MV-4-11 (cell line): ENCODE measurements at places on chromosomes 11 and 22.

DNA sequence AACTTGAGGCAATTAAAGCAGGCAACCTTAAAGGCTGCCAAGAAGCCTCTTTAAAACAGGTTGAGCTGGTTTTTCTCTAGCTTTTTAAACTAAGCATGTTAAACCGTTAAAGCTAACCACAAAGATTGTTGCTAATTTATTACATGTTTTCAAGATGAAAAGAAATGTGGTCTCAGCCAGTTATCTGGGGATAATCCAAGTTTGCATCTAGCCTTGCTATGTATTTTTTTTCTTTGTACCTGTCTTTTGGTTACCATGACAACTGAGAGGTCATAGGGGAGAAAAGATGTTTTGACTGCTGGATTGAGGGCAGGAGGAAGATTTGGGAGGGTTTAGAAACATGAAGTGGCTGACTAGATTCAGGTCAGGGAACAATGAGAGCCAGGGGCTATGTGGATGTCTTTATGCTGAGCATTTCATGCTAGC is 19.2 kb upstream of the PGM2L1 start:
- DNase-seq, result no peak

GRCh38 chr22:28172892-28173670 is 254.0 kb upstream of the PITPNB start:
- no peak for DNase-seq

GRCh38 chr11:19933801-19934488 is 221.3 kb downstream of the NAV2 start:
- no peak for DNase-seq

DNA sequence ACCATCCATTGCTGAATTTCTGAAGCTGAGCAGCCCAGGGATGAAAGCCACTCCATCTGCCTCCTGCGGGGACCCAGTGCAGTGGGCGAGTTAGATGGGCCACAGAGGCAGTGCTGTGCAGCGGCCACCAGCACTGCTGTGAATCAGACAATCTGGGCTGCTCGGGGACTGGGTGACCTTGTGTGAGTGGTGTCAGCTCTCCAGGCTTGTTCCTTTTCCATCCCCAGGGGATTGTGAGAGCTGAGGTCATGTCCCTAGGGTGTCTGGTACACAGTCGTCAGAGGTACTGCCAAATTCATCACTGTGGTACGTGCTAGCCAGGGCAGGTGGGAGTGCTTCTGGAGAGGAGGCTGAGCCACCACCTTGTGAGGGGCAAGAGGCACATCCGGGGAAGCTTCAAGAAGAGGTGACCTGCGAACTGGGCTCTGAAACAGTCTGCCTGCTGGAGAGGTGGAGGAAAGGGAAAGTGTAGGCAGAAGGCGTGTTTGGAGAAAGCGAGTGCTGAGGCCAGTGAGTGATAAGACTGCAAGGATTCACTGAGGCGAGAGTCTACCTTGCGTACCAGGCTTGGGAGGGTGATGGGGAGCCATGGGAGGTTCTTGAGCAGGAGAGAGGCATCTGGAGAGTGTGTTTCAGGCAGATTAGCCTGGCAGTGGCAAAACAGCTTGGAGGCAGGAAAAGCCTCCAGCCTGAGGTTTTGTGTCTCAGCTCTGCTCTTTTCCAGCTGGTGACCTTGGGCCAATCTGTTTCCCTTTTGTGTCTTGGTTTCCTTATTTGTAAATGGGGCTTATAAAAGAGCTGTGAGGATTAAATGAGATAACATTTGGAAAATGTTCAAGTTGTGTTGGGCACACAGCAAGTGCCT is 22.7 kb downstream of the CACNA1I start:
- no peak for DNase-seq

DNA sequence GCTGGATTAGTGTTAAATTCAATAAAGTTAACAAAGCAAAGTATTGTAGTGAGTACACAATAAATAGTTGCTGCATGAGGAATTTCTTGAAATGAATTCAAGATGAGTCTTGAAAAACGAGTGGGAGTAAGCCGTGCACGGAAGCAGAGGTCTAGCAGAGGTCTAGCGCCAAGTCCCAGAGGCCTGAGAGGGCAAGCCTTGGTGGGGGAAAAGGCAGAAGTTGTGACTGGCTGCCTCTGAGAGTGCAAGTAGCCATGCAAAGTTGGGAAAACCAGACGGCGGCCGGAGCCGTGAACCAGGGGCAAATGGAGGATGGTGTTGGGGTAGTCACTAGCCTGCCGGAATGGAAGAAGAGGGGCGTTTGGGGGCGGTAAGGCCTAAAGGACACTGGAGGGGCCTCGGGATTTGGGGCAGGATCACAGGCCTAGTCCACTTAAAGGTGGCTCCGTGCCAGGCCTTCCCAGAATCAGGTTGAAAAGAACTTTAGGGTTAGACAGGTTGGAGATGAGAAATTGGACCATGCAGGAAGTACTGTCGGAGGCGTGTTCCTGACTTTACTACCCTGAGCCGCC is 379 bp upstream of the SLC3A2 start:
- DNase-seq, result peak; percentile 55

DNA sequence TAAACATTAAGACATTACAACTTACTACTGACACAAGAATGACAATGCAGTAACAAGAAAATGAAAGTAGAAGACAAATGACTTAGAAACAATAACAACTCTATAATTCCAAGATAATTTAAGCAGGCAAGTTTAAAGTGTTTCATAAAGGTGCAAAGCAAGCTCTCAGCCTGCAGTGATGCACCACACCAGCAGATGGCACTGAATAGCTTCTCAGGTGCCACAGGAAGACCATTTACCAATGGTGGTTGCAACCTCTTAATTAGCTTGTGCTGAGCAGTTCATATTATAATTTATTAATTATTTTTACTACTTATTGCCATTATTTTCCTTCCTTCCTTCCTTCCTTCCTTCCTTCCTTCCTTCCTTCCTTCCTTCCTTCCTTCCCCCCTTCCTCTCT is 60.6 kb downstream of the NXPE2 start:
- peak; percentile 32 for DNase-seq

DNA sequence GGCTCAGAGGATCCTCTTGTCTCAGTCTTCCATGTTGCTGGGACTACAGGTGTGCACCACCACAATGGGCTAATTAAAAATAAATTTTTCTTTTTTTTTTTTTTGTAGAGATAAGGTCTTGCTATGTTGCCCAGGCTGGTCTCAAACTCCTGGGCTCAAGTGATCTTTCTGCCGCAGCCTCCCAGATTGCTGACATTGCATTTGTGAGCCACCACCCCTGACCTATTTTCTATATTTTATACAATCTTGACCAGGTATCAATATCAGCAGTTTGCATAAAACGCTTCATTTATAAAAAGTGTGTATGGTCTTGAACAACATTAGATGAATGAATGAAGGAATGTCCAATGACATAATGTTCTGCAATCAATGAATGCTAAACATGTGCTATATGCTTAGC is 9.1 kb upstream of the STX3 start:
- DNase-seq, result no peak

- DNase-seq, result no peak
These were observed 71.4 kb upstream of the OR9G4 start for GRCh38 chr11:56819916-56820315.
